Lung (tissue), 17 donors: ENCODE measurements at places on chromosomes 1 and 21. TPM values are rescaled to one million over a fixed set of nuclear protein-coding genes. Genes with fewer than 3 reads are reported as not detected.

Gene CCDC181
- 4.8 TPM for total RNA-seq

Gene CACNA1S
- not detected for total RNA-seq

Gene SMIM11
- 3.5 TPM for total RNA-seq

Gene POU3F1
- 0.15 TPM for total RNA-seq

Gene DPH5
- 28.6 TPM for total RNA-seq

Gene IL12RB2
- total RNA-seq: 2.1 TPM

Gene PEX19
- 55.9 TPM for total RNA-seq

Gene RGS8
- 0.03 TPM for total RNA-seq

Gene CDKN2C
- 7.7 TPM for total RNA-seq

Gene PTGS2
- 12.6 TPM for total RNA-seq

Gene APOBEC4
- total RNA-seq: 5.3 TPM

Gene UBASH3A
- 0.88 TPM for total RNA-seq

Gene USH2A
- total RNA-seq: not detected

Gene CA6
- total RNA-seq: not detected

Gene KRTAP20-3
- total RNA-seq: not detected
